Stimulated activated CD8-positive, alpha-beta memory T cell treated with anti-CD3 and anti-CD28 coated beads, Interleukin-4, amount 100 ng/mL, for 4 hours (primary cell): ENCODE measurements at places on chromosomes 7 and 10.

DNA sequence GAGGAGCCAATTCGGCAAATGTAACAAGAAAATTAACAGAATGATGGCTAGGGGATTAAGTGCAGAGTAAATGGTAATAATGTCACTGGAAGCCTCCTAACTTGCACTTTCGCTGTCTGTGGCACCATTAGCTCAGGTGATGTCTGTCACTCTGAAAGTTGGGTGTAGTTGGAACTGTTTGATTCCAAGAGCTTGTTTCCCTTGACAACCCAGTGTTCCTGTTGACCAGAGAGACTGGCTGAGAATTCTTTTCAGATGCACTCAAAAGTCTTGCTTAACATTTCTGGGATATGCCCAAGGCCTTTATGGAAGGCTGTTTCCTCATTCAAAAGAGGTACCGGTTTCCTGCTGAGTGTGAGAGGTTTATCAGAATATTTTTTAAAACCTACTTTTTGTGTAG, 49.6 kb downstream of the PLPP4 start:
- no peak for DNase-seq

DNA sequence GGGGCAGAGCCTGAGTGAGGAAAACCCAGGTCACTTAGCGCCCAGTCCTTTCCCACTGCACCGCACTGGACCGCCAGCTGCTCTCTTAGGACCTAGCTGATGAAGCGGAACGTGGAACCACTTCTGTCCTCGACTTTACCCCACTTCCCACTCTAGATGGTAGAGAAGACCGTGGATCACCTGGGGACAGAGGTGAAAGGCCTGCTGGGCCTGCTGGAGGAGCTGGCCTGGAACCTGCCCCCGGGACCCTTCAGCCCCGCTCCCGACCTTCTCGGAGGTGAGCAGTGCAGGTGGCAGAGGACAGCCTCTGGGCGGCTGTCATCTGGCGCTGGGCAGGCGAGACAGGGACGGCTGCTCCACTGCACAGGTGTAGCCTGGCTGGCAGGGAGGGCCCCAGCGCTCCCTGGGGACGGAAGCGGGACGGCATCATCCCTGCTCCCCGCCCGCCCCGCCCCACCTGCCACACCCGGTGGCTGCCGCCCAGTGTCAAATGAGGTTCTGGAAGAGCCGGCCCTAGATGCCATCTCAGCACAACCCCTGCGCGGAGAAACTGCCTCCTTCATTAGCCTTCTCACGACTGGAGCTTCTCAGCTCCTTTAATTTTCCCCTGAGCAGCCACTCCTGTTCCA, 11.7 kb downstream of the PLAC9 start:
- no peak for DNase-seq

DNA sequence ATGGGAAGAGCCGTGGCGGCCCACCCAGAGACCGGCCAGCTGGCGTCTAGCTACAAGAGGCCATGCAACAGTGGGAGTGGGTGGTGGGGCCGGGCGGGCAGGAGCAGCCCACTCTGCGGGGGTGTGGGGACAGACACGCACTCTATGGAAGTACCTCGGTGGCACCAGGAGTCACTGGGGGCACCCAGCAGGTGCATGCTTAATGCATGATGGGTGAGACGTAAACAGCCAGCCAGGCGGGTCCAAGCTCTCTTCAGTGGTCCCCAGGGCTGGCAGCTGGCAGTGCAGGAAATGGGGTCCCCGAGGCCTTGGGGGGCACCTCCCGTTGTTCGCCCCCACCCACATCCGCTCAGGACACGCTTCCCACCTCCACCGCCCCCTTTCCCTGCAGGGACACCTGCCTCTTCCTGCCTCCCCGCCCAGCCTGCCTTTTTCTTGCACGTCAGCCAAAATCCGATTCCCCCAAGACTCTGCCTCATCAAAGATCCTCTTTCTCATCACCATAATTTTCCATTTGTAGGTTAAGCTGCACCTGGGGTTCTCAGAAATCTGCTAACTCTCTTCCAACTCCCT, 22.6 kb upstream of the PSMG3 start:
- DNase-seq = no peak

DNA sequence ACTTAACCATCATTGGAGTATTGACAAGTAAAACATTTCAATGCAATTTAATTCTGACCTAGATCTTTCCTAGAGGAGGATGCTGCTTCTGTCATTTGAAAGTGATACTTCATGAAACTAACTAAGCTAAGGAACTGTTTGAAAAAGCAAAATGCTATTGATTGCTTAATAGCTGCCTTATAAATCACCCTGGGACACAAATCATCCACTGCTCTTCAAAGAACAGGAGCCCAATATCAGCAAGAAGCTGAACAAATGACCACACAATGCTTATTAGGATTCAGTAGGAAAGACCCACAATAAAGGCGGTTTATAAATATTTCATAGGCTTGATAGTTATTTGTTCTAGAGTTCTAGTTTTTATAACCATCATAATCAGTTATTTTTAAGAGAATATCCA, 216.3 kb downstream of the TEX36 start:
- no peak for DNase-seq

DNA sequence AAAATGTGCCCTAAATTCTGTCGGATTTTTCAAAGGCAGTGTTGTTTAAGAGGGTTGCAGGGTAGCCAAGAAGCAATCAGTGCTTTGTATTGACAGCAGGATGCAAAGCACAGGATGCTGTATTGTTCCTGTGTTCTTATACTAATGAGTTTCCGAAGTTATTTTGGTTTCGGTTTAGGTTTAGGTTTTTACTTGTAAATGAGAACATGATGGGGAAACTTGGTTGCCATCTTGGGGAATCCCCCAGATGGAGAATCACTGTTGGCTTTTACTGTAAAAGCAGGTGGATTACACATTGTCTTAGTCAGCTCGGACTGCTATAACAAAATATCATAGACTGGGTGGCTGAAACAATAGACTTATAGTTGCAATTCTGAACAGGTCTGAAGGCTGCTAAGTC, 72.1 kb downstream of the INHBA start:
- DNase-seq = no peak

- no peak for DNase-seq
These were observed 15.7 kb upstream of the ARMC3 start for GRCh38 chr10:22911889-22912762.

DNA sequence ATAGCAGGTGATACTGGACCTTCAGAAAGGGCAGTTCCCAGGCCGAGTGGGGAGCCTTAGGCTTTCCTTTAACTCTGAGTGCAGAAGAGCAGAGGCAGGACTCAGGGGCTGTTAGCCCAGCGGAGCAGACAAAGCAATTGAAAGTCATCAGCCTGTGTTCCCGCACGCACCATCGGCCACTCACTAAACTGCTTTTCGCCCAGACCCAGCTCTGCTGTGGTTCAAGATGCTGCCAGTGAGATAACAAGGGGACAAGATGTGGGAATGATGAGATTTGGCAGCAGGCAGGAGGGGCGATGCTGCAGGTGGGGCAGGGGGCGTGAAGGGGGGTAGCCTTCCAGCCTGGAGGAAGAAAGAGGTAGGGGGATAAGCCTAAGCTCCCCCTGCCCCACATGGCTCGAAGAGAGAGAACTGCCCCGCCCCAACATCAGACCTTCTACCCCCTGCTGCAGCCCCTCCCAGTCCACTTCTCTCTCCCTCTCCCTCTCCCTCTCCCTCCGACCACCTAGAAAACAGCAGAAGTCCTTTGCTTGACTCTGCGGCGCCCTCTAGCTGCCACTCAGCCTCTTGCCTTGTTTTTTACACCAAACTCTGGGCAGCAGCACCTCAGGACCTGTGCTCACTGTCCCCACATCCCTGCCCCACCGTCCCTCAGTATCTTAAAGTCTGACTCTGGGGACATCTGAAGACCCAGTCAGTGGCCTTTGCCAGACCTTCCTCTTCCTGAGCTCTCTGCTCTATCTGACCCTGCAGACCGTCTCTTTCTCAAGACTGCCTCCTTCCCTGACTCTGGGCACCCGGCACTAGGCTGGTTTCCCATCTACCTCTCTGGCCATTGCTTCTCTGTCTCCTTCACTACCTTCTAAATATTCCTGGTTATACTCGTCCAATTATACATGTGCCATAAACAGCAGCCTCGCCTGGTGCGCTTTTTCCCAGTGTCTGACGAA, 110.5 kb downstream of the C10orf105 start:
- DNase-seq = peak; percentile 37

DNA sequence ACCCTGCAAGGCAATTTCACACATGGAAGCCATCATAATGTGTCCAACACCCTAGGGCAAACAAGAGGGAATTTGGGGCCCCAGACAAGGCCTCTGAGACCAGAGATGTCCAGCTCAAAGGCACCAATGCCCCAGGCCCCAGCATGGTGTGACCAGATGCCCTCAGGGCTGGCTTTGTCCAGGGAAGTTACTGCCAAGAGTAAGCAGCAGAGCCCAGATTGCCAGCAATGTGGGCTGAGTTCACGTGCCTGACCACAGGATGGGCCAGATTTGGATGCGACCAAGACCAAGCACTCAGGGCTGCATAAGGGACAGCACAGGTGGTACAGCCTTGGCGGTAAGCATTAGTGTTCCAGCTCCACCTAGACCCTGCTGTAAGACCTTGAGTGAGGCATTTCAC, 12.7 kb downstream of the MYOF start:
- DNase-seq = no peak

DNA sequence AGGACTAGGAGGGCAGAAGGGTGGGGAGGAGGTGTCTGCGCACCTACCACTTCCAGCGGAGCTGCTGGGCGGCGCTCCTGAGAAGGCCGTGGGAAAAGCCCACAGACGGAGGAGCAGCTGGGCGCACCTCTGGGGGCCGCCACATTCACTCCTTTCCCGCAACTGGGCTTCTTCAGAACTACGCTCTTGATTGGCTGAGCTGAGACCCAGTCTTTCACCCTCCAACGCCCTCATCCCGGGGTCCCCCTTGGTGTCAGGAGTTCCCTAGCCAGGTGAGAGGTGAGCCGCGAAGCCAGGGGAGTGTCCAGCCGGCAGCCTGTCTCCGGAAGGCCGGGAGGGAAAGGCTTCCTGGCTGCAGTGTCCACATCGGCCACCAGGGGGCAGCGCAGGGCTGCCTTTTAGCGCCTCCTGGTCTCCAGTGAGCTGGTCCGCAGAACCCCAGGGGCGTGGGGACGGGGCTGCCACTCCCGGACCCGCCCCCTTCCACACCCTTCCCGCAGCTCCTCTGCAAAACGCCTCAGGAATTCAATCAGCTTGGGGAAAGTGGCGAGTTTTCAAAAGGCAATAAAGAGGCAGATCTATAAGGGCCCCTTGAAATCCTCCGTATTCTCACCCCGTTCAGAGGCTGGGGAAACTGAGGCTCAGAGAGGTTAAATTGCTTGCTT, 98.8 kb downstream of the CHST15 start:
- DNase-seq = peak; percentile 62

DNA sequence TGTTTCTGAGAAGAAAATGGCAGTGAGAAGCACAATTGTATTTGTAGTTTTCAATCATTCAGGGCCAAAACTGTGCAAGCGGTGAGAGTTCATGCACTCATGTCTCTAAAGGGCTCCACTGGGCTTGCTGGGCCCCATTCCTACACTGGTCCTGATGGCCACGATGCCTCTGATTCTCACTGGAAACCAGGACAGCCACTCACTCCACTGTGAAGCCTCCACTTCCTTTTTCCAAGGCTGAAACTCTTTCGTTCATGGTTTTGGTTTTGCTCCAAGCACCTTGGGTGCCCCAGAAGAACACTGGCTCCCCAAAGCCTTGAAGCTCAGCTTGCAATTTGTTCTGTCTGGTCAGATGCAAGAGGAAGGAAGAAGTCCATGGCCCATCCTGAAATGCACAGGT, 390.0 kb upstream of the MKI67 start:
- DNase-seq = no peak

DNA sequence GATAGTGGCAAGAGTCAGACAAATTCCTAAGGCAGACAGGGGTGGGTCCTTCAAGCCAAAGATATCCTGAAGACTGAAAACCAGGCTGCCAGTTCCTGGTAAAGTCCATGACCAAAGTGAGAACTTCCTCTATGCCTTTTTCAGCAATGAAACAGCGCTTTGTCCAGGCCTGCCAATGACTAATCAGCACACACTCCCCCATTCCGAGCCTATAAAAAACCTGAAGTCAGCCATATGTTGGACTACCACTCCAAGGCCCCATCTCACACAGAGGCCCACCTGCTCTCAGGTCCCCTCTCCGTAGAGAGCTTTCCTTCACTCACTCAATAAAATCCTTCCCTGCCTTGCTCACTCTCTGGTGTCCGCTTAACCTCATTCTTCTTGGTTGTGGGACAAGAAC, 402.2 kb downstream of the ANKRD7 start:
- DNase-seq = no peak

DNA sequence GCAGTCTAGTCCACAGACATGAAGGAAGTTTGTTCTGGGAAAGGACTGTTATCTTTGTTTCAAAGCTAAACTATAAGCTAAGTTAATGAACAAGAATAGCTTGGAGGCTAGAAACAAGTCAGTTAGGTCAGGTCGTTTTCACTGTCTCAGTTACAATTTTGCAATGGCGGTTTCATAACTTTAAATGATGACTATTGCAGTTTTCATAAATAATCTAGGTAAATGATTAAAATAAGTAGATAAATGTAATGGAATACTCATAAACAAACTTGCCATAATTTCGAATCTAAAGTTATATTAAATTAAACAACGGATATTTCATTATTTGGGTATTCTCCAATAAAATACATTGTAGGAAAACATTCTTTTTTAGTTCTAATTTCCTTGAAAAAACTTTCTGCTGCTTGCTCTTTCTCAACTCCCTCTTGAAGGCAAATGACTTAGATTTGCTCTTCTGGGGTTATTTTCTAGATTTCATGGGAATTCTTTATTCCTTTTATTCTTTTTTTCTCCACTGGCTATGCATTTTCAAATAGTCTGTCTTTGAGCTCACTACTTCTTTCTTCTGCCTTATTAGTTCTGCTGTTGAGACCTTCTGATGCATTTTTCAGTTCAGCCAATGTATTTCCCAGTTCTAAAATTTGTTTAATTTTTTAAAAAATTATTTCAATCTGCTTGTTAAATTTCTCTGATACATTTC, 103.8 kb upstream of the APBB1IP start:
- DNase-seq = no peak

DNA sequence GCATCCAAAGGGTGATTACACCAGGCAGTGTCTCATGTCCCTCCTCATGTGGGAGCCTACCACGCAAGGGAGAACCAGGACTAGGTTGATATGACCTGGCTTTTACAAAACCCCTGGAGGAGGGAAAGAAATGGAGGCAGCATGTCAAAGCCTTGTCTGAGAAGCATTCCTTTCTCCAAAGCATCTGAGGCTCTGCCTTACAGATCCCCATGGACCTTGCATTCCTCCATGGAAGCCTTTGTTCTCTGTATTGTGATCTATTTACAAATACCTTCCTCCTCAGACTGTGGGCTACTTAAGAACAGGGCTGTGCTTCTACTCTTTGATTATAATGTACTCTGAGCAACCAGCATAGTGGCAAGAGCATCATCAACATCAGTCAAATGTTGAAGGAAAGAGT, 197.0 kb downstream of the PLXNA4 start:
- no peak for DNase-seq
